Vagina (tissue), 2 donors: ENCODE measurements at places on chromosomes 7 and 10. TPM values are rescaled to one million over a fixed set of nuclear protein-coding genes. Genes with fewer than 3 reads are reported as not detected.

- no peak for DNase-seq
Observed at GRCh38 chr10:86370006-86370585, 3.5 kb upstream of the GRID1 start.

DNA sequence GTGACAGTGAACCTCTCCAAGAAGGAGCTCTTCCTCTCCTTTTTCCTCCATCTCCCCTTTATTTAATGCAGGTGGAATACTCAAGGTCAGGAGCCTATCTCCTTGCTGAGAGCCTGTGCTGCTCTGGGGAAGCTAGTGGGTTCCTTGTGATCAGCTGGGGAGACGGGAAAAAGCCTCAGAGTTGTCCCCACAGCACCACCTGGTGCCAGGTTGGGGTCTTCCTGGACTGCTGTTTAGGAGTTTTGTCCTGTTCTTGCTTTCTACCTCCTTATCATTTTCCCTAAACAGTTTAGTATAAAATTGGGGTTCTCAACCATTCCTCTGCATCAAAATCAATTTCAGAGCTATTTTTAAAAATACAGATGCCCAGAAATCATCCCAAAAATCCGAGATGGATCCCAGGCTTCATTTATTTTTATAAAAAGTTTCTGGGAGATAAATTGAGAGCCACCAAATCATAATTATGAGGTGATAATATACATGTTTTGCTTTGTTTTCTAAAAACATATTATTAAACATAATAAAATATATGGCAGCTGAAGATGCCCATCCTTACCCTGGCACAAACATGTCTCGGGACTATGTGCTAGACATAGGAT lies 44.3 kb downstream of the MACC1 start:
- no peak for DNase-seq

The OGDHL gene
- total RNA-seq, result 3.4 TPM

GRCh38 chr7:22726907-22727713 lies at the start of gene IL6:
Gene IL6, plus strand, starts transcription at chr7:22727200. Its CDS starts 63 bp downstream, at chr7:22727263.
- peak; percentile 96 for DNase-seq

The HSPA12A gene
- 28.7 TPM for total RNA-seq

The TET1 gene
- 3.2 TPM for total RNA-seq

DNA sequence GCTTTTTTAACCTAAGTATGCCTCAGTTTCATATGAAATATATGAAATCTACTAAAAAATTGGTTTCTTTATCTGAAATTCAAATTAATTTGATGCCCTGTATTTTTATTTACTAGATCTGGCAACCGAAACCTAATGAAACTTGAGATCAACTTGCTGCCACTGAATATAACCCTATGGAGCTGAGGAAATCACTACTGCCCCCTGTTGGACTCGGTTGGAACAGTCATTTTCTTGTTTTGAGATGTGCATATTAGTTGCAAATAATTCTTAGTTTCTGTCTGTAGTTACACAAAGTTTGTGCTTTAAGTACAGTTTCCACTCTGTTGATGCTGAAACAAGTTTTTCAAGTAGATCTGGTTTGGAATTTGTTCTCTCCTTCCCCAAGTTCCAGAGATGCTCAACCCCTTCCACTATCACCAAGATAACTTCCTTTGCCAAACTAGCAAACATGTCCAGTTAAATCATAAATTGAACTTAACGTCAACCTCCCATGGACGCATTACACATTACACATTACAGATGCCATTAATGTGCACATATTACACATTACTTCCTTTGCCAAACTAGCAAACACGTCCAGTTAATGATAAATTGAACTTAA lies 22.2 kb upstream of the EXOC4 start:
- no peak for DNase-seq

DNA sequence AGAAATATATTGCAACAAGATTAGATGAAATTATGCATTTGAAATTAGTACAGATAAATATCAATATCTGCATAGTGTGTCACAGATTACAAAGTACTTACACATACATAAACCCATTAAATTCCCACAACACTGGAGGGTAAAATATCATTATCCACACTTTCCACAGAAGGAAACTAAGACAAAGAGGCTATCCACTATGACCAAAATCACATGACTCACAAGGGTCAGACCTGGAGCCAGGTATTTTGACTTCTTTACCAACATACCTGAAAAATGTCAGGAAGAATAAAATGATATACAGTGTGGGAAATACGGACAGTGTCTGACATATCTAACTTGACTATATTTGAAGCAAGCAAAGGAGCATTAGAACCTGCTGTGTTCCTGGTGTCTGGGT lies 34.1 kb downstream of the HYCC1 start:
- no peak for DNase-seq

DNA sequence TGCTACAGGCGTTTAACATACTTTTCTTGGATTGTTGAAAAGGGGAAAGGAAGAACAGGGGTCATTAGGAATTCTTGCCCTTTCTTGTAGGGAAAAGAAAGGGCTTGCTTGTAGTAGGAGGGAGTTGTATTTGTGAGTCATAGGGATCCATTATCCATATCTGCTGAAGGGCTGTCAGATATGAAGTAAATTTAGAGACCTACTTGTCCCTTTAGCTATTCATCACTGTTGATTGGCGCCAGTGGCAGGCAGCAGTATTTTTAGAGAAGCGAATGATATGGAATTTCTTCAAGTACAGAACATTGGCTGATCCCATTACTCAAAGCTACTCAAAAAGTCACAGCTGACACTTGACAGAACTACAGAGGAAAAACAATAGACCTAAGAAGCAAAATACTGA lies 97.7 kb downstream of the CELF2 start:
- no peak for DNase-seq

The UNCX gene
- total RNA-seq, result not detected

The C10orf62 gene
- not detected for total RNA-seq
